ENCODE measurements at places on chromosomes 7 and 10.
A peak's percentile ranks its signal among the peaks of the same experiment; 100 is the strongest.

DNA sequence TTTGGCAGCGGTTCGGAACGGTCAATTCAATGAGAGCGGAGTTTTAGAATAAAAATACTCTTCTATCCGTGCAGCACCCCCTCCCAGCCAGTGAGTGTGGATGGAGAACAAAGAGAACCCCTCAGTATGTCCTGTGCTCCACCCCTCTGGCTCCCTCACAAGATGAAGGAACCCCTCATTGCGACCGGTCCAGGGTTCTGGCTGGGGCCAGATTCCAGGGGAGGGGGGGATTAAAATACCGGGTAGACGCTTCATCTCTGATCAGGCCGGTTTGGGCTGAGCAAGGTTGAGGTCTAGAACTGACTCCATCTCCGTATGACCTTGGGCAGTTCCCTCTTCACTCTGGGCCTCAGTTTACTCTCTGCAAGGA, 5.9 kb downstream of the CYP26C1 start:
- DNase-seq = no peak

- DNase-seq = no peak
Measured at GRCh38 chr7:30893357-30893756, 18.3 kb upstream of the AQP1 start.

DNA sequence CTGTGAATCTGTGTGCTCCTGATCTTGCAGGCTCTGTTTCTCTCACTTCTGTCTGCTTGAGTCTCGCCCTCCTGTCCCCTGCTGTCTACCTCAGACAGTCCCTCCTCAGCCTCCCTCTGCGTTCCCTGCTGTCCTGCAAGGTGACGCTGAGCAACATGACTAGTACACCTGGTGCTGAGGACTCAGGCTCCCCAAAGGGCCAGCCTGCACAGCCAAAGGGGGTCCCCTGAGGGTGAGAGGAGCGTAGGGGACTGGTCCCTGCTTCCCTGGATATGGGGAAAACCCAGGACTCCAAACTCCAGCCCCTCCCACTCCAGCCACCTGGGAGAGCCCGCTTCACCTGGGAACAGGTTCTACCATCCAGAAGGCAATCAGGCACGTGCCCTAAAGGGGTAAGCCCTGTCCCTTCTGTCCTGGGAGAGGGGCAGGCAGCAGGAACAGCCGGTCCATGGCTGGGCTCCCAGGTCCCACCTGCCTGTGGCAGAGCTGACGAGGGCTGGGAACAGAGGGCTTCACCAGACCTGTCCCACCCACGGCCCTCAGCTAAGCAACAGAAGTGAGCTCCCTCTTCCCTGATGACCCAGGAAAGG, 156.5 kb downstream of the UBE2H start:
- no peak for DNase-seq

- peak; percentile 22 for DNase-seq
Measured at GRCh38 chr10:79285315-79286197, 61.7 kb upstream of the PPIF start.

GRCh38 chr7:95749515-95749914, 22.8 kb upstream of the DYNC1I1 start:
- DNase-seq = no peak

- no peak for DNase-seq
Measured at GRCh38 chr7:29369909-29370488, 175.4 kb downstream of the CHN2 start.

DNA sequence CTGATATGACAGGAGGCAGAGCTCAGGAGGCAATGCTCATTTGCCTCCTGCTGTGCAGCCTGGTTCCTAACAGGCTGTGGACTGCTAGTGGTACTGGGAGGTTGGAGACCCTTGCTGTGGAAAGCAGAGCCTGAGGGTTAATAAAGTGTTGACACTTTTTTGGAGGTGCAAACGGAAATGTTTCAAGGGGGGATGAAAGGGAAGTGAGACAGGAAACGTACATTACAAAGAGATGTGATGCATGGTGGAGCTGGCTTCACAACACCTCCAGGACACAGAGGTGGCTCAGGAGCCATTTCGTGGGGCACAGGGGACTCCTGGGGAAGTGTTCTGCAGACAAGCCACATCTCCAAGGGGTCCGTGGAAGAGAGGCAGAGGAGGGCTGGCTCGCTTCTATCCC, 137.6 kb upstream of the SVIL start:
- DNase-seq = no peak

GRCh38 chr10:91864744-91865143, 44.5 kb downstream of the FGFBP3 start:
- DNase-seq = no peak

GRCh38 chr10:20147684-20148083, 331.5 kb downstream of the PLXDC2 start:
- DNase-seq = no peak

DNA sequence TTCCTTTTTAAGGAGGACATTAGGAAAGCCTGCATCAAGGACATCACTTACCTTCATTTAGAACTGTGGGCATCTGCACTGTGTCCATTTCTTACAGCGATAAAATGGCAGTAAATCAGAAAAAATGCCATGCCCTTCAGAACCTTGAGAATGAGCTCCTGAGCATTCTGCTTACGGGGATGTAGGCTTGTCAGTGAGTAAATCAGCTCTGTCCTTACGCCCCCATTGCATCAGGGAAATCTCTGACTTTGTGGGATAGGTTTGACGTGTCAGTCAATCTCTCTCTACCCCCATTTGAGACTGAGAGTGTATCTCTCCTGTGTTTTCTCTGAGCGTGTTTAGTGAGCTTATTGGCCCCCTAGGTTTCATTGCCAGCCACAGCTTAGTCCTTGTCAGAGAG, 837.1 kb downstream of the LRMDA start:
- no peak for DNase-seq

DNA sequence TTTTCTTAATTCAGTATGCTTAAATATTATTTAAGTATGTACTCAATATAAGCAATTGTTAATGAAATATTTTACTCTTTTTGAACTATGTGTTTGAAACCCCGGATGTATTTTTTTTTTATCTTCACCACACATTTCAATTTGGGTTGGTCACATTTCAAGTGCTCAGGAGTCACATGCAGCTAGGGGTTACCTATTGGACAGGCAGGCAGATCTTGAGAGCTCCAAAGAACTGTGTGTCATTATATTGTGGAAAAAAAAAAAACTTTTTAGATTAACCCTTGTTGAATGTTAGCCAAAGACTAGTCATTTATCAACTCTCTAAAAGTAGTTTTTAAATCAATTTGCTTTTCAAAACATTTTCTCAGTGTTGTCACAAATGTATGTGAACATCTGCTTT, 37.2 kb downstream of the IKZF1 start:
- peak; percentile 64 for DNase-seq

- no peak for DNase-seq
Measured at GRCh38 chr7:27065709-27066108, 30.1 kb downstream of the HOXA1 start.

DNA sequence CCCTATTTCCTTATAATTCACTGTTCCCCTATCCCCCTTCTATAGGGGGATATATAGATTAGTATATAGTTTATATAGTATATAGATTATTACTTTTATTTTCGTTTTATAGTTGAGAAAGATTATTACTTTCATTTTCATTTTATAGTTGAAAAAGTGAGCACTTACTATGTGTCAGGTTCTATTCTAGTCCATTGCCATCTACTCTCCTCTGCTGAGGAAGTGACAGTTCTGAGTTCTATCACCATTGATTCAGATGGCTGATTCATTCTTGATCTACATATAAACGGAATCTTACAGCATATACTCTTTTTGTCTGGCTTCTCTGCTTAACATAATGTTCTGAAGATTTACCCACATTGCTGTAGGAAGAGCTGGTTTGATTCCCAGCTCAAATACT, 20.7 kb upstream of the CAV2 start:
- DNase-seq = no peak

- DNase-seq = no peak
Measured at GRCh38 chr10:132385721-132386418, 11.1 kb upstream of the PWWP2B start.

GRCh38 chr7:43148161-43148731, 35.8 kb downstream of the HECW1 start:
- no peak for DNase-seq

GRCh38 chr7:37376386-37376785, 72.3 kb downstream of the ELMO1 start:
- DNase-seq = no peak

DNA sequence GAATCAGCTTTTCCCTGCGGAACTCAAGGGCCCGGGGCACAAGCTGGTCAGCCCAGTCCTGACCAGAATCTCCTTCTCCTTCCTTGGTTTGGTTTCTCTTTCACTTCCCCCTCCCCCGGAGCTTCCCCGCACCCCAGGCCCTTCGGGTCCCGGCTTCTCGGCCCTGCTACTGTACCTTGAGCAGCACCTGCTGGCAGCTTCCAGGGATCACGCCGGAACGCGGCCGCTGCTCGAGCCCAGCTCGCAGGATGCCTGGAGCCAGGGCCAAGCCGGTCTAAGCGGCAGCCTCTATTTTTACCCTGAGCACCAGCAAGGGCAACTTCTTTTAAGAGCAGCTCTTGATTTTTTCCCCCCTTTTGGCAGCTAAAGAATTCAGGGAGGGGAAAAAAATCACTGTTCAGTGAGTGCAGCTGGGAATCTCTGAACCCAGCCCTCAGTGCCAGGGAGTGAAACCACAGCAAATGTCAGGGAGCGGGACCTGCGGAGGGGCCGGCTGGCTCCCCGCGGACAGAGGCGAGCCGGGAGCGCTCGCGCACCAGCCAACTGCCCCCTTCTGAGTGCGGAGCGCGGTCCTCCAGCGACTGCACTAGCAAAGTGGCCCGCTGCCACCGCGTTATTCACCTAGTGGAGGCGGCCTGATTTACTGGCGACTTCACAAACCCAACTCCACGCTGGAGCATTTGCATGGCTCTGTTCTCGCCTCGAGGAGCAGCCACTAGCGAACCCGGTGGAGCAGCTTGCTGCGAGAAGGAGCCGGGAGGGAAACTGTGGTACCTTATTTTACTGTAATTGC, 2.4 kb upstream of the INHBA start:
- peak; percentile 23 for DNase-seq

GRCh38 chr7:150379441-150380379, 580 bp downstream of the ZNF775 start:
- no peak for DNase-seq

DNA sequence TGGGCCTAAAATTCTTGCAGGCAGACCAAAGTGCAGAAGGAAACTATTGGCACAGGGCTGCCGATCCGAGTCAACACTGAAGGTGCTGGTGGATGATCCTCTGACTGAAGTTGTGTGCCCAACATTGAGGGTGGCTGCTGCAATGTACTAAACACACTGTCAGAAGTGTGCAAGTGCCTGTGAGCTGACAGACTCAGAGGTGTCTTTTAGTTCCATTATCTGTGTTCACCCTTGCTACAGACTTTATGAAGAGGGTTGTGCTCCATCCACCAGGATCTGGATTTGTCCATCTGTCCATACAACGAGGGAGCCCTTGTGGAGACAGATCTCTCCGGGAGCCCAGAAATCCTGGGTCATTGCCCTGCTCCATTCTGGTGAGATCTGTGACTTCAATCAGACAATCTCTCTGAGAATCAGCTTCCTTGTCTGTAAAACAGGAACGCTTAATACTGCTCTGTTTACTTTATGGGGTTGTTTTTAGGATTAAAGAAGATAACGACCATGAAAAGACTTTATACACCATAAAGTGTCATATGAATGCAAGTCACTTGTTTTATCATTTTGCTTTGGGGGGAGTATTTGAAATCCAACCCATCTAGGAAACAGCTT, 9.5 kb upstream of the TRPV6 start:
- DNase-seq = no peak

GRCh38 chr10:9427209-9427608, 1372.7 kb downstream of the GATA3 start:
- DNase-seq = no peak

DNA sequence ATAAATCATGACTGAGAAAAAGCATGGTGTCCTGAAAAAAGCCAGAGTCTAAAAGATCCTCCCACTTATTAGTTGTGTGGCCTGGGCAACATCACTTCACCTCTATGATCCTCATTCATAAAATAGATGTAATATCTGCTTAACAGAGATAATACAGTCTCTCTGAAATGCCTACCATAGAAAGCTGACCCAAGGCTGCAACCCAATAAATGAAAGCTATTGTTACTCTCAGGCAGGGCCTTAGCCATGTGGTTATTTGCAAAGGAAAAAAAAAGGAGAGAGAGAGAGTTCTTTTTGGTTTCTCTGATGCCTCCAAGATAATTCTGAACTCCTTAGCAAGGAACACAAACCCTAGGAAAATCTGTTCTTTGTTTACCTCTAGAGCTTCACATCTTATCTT, 7.9 kb downstream of the FAM13C start:
- DNase-seq = no peak

- DNase-seq = no peak
Measured at GRCh38 chr7:15462721-15463389, 99.0 kb downstream of the AGMO start.

DNA sequence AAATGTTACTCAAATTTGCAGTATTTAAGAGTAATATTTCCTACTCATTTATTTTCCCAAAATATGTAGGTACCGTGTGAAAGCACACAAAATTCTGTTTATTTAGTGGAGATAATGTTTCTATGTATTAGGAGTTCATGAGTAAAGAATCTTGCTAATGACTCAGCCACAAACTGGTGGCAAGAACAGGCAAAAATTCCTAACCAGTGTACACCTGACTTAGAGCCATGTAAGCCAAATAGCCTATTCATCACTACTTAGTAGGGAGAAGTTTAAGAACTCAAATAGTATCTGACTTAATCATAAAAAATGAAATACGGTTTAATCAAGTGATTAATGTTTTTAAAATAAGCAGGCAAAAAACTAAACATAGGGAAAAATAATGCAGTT, 169.0 kb downstream of the SRPK2 start:
- DNase-seq = no peak

DNA sequence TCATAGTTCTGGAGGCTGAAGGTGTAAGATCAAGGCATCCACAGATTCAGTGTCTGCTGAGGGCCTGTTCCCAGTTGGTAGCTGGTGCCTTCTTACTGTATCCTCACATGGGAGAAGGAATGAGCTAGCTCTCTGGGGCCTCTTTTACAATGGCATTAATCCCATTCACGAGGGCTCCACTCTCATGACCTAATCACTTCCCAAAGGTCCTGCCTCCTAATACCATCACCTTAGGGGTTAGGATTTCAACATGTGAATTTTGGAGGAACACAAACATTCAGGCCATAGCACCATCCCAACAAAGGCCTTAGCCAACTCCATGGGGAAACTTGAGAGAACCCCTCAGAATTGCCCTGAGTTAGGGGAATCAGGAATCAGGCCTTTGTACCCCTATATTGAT, 66.1 kb upstream of the CREB5 start:
- DNase-seq = no peak

DNA sequence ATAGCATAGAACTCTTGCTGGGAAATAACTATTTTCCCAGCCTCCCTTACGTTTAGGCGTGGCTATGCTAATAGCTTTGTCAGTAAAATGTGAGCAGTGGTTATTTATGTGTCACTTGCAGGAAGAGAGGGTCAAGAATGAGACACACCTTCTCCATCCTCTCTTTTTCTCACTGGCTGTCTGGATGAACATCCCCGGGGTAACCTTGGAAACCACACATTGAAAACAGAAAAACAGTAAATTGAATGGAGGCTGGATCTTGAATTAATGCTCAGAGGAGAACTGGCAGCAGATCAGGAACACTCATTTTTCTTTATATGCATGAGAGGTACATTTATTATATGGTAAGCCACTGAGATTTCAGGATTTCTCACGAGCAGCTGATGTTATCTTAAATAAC, 127.6 kb downstream of the DNAJB9 start:
- DNase-seq = no peak

- DNase-seq = no peak
Measured at GRCh38 chr10:131514454-131514853, 202.9 kb upstream of the TCERG1L start.

Measured in CD4-positive, alpha-beta T cell treated with Interleukin-15 for 4 hours (primary cell).